SK-N-MC (cell line): ENCODE measurements at places on chromosomes 5 and 9.

DNA sequence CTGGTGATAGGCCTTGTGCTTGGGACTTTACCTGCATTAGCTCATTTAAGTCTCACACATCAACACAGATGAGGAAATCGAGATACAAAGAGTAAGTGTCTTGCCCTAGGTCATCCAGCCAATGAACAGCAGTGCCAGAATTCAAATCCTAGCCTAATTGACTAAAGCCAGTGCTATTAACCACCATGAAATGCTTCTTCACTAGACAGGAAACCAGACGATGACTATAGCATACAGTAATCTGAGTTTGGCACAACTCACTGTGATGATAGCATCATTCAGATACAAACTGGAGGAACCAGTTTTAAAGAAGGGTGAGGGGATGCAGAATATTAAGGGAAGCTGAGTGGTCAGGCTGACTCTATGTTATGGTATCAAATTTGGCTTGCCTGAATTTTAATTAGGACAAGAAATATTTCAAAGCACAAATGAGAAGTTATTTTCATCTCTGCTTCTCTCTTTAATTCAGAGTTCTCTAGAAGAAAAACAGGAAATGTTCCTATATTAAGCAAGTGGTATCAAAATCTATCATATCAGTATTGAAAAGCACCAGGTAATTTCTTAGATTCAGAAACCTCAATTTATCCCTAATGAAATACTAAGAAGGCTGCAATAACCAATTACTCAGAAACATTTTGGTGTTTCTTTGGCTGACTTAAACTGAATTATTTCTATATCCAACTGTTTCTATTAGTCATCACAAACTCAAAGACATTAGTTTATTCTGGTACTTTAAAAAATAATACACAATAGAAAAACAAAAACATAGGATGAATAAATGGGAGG, 147.0 kb upstream of the RASA1 start:
- no peak for DNase-seq

DNA sequence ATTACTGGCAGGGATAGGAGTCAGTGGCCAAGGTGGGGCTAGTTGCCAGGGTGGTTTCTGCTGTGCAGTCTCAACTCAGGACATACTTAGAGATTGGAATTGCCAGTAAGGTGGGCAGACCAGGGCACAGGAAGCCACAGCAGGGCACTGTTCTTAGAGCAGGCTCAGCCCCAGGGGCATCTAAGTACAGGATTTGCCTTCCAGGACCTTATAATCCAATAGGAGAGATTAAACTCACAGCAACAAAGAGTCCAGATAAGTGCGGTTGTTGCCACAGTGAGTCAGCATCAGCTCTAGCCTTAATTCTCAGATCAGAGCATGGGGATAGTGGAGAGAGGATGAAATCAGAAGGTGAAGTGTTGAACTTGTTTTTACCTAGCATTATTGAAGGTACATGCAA, 265.8 kb upstream of the TRPC7 start:
- DNase-seq = no peak

DNA sequence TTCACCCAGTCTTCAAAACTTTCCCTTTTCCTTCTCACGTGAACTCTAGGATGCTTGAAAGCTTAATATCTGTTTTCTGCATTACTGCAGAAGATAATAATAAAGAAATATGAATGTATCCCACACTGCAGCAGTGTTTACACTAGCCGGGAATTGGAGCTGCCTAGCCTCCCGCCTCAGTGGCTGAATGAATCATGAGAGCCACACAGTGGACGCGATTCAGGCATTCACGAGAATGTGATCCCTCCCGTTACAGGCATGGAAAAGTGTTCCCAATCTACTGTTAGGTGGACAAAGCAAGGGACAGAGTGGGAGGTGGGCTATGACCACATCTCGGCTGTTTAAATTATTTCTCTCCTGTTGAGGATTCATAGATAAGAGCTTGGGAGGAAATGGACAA, 69.4 kb upstream of the CTSL start:
- no peak for DNase-seq

DNA sequence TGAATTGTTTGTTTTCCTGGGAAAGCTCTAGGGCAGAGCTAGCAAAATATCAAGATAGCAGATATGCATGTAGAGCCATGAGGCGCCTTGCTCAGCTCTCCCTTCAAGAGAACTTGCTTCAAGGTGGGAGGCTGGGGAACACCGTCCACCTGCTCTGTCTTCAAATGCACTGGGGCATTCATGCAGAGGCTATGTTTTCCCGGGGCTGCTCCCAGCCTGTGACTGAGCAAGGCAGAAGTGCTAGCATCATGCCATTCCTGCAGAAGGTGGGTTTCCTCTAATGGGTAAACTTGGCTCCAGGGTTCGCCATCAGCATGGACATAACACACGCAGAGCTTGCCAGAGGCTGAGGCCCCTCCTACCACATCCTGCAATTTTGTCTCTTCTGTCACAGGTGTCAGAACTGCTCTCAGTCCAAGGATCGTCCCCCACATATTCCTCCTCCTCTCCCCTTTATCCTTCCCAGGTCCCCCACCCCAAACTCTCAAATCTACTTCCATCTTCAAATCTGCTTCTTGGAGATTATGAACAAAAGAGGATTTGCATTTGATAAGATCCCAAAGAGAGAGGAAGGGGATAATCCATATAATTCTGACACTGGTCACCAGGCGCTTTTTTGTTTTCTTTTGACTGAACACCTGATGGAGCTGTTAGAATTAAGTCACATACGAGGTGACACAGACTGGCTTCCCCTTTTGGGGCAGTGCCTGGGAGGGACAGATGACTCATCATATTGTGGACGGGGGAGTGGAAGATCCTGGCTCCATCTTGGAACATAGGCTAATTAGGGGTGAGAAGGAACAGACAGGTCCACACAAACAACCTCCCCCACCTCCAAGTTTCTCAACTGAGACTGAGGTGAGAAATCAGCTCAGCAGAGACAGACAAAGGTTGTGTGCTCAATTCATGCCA, 85.0 kb upstream of the TAF11L2 start:
- DNase-seq = no peak

- DNase-seq = no peak
These were observed 64.7 kb downstream of the GGTA1 start for GRCh38 chr9:121434969-121435368.

DNA sequence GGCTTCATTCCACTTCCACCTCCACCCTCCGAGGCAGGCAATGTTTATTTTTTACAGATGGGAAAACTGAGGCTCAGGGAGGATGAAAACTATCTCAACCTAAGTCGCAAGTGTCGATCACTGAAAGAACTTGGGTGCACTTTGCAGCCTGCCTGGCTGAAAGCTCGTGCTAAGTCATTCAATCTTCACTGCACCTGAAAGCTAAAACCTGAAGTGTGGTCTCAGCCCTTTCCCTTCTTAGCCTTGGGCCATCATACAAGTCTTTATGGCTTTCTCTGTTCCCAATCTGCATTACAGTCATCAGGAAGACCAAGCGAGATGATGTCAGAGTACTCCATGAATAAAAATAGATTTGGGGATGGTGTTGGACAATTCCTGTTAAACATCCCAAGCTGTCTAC, 1.0 kb upstream of the TNFSF8 start:
- no peak for DNase-seq

- no peak for DNase-seq
These were observed 472.8 kb downstream of the BRINP1 start for GRCh38 chr9:118896324-118897000.

DNA sequence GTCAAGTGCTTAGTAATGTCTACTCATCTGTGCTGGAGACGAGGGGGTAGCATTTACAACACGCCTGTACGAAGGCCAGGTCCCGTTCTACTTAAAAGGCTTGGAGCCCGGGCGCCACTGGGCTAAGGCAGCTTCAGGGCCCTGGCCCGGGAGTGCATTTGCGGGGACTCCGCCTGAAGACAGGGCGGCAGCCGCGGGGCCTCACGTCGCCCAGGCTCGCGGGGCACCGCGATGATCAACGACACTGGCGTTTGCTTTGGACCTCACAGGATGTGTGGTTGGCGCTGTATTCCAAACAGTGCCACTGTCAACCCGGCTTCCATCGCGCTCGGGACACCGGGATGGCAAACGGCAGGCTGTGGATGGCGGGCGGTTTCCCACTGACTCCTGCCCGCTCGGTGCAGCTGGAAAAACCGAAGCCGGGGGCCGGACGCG, 1.1 kb upstream of the TENT4A start:
- no peak for DNase-seq

GRCh38 chr9:137173796-137174664, 2.2 kb upstream of the TMEM210 start:
- DNase-seq = no peak

DNA sequence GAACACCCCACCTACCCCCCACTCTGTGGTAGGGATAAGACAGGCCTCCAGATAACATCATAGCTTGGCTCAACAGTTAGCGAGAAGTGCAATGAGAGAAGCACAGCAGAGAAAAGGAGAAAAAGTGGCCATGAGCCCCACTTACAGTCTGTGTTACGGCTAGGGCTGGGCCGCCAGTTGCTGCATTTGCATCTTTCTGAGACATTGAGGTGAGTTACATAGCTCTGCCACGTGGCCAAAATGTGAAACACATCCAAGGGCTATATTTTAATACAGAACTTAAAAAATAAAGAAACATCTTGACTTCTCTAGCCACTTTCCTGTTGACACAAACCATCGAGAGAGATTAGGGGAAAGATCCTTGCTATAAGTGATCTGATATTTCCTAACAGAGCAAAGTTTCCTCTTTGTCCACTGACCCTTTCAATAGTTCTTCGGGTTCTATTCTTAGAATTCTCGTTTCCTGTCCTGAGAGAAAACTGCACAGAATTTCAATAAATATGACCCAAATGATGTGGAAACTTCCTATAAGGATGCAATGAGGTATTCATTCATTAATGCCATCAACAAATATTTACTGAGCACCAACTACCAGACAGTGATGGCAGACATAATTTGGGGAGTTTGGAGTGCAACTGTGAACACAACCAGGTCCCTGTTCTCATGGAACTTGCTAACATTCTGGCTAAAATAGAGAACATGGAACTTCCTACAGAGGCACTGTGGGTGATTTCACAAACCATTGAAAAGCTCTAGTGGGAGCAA, 3.2 kb upstream of the TLE4 start:
- no peak for DNase-seq

- DNase-seq = no peak
These were observed 32.2 kb upstream of the UBAC1 start for GRCh38 chr9:135993409-135993742.

- DNase-seq = no peak
These were observed 228.3 kb upstream of the TARS1 start for GRCh38 chr5:33212439-33212838.

GRCh38 chr5:139844472-139845145, 49.0 kb downstream of the PSD2 start:
- DNase-seq = no peak

GRCh38 chr9:123437201-123437600, 81.2 kb downstream of the CRB2 start:
- DNase-seq = no peak

DNA sequence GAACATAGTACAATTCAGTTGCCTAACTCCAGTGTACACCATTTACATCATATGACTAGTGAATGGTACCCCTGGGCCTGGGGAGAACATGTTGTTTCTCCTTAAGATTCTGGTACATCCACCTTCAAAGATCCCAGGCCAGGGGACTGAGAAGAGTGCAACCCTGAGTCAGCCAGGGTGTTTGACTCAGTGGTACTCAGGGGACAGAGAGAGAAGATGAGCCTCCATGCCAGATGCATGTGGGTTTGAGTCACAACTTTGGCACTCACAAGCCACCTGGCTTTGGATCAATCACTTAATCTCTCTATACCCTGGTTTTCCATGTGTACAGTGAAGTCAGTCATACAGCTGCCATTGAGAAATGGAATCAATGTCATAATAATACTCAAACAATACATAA, 53.7 kb downstream of the MAP1B start:
- DNase-seq = no peak

- DNase-seq = no peak
These were observed 427.4 kb downstream of the CETN3 start for GRCh38 chr5:89981878-89982773.

- DNase-seq = no peak
These were observed 576 bp downstream of the KIAA1958 start for GRCh38 chr9:112487008-112487798.

- DNase-seq = no peak
These were observed 217.2 kb downstream of the MEF2C start for GRCh38 chr5:88665750-88666215.

DNA sequence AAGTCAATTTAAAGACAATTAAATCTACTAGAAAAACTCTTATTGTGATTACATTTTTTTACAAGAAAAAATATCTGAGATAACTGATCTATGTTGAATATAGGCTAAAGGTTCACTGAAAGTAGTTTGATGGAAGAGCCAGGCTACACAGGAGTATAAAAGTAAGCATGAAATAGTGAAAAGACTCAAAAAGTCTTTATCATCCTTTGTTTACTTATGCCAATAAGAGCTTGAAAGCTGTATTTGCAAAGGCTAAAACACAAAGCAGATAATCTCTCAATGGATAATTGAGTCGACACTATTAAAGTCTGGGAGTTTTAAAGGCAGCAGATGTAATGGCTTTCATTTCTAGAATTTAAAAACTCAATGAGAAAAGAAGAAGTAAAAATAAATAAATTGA, 42.0 kb downstream of the SSBP2 start:
- no peak for DNase-seq

GRCh38 chr9:84314306-84314705, 26.3 kb downstream of the SLC28A3 start:
- DNase-seq = no peak

GRCh38 chr9:93450945-93451815, at the start of gene FAM120A:
Gene FAM120A (plus strand): TSS chr9:93451685. CDS start chr9:93451916, 231 bp downstream.
- DNase-seq = no peak

GRCh38 chr5:4095918-4096630, 500.4 kb downstream of the IRX1 start:
- no peak for DNase-seq
